ENCODE measurements at places on chromosomes 16 and 17.

DNA sequence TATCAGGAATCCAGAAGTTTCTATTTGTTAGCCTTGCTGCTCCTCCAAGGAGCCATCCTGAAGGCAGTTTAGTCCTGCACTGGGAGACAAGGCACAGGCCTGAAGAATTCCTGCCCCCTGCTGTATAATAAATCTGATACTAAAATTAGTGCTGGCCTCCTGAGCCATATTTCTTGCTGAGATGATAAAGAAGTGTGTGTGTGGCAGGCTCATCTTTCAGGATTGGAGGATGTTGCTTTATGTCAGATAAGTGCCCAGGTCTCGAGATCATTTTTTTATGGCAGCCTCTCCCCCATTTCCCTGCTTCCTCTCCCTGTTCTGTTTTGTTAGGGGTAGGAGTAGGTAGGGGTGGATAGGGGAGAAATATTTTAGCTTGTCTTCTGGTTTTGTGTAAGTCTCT is 26.0 kb downstream of the MSI2 start:
- no peak for DNase-seq

DNA sequence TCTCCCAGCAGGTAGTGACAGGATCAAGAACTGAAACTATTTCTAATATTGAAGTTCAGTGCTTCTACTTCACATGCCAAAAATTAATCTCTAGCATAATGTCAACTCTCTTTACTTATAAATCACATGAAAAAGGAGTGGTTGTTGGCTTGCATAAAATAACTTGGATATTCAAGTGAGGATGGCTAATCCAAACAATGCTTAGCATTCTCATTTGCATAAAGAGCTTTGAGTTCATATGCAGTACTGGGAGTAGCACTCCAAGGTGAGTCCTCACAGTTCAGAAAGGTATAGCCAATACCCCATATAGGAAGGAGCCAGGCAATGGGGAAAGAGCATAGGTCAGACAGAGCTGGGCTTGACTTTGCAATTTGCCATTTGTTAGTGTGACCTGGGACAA is 149.3 kb downstream of the PCTP start:
- no peak for DNase-seq

GRCh38 chr17:61635913-61636432 is 45.0 kb upstream of the NACA2 start:
- DNase-seq = no peak

GRCh38 chr17:31371511-31372097 is 19.9 kb upstream of the RAB11FIP4 start:
- DNase-seq = no peak

- DNase-seq = no peak
Measured at GRCh38 chr17:21039839-21040575, 2.8 kb downstream of the USP22 start.

DNA sequence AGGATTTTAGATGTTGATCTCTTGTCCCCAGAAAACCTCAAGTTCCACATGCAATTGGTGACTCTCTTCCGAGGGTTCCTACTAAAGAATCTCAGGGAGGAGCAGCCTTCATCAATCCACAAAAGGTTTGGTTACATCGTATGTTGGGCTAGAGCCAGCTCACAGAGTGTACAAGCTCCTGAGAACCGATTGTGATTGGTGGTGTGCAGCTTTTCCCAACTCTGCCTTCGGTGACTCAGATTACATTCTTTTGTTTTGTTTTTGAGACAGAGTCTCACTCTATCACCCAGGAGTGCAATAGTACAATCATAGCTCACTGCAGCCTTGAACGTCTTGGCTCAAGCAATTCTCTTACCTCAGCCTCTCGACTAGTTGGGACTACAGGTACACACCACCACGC is 172.4 kb downstream of the PMP22 start:
- no peak for DNase-seq

DNA sequence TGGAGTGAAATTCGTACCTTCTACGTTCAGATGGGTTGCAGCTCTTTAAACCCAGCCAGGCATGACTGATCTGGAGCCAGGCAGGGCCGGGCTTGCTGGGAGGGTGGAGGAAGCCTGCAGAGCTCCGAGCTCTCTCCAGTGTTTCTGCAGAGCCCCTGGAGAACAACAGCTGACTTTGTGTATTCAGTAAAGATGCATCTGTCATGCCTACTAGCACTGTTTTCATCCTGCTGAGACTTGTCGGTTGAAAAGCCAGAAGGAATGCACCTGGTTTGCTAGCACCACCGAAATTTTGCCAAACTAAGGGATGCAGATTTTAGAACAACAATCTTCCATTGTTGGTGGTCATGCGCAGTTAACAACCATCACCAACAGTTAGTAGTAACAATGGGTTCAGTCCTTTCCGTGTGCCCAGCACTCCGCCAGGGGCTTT is 22.4 kb upstream of the SCNN1B start:
- DNase-seq = no peak

- DNase-seq = no peak
Measured at GRCh38 chr16:35102780-35103403, 1643.5 kb downstream of the TP53TG3F start.

GRCh38 chr16:10738231-10739077 is 5.2 kb upstream of the NUBP1 start:
- DNase-seq = no peak

- no peak for DNase-seq
Measured at GRCh38 chr17:55168958-55169687, 95.6 kb upstream of the HLF start.

DNA sequence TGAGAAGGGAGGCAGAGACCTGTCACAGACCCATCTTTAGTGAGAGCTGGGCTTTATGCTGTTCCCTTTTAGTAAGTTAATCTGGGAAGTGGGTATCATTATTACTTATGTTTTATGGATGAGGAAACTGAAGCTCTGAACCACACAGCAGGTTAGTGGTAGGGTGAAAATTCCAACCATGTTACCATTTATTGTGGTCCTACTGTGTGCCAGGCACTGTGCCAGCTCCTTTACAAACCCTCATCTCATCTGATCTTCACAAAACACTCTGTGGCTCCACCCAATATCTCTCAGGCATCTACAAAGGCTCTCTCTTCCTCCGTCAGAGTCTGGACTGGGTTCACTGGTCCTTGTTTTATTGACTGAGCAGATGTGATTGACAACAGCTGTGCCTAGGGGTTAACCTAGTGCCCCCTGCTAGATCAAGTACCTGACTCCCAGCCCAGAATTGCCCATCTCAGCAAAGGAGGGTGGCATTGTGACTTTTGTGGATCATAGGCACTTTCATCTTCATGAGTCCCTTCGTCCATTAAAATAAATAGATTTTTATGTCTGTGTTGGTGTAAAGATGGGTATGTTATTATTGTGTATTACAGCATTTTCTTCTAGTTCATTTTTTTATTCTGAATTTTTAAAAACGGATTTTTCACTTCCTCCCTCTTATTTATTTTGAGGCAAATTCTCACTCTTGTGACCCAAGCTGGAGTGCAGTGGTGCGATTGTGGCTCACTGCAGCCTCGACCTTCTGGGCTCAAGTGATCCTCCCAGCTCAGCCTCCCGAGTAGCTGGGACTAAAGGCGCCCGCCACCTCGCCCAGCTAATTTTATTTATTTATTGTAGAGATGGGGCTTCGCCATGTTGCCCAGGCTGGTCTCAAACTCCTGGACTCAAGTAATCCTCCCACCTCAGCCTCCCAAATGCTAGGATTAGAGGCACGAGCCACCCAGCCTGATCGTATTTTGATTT is 3.1 kb downstream of the TGFB1I1 start:
- DNase-seq = no peak

DNA sequence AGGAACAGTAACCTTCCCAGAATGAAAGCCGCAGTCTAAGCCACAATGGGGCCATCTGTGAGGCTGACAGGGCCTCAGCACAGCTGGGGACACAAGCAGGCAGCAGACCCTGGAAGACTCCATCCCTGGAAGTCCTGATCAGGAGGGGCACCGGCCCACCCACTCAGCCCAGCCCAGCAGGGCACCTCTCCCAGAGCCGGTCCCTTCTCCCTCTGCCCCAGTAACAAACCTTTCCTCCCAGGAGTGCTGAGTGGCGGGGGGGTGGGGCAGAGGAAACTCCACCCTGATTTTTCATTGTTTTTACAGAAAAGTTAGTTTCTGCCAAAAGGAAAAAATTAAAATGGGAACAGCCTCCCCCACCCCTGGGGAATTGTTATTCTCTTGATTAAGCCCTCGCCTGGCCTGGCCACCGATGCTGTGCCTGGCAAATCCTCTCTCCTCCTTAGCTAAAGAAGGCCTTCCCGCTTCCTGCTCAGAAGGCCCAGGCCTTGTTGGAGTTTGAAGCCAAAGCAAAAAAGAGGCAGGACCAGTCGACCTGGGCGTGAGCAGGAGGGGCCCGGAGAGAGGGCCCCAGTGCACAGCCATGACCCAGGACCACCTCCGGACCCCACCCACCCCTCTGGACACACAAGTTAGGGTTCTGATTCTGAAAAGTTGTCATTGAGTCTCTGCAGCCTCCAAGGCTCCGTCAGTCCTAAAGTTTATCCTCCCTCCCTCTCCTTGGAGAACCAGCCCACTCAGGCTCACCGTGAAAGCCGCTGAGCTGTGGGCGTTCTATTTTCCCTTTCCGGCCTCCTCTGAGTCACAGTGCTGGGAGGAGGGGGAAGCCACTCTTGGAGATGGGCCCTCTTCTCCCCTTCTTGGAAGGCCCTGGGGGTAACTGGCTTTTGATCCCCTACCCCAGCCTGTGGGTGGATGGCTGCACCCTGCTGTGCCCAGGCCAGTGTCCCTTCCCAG is 128.4 kb upstream of the TNRC6C start:
- DNase-seq = no peak

DNA sequence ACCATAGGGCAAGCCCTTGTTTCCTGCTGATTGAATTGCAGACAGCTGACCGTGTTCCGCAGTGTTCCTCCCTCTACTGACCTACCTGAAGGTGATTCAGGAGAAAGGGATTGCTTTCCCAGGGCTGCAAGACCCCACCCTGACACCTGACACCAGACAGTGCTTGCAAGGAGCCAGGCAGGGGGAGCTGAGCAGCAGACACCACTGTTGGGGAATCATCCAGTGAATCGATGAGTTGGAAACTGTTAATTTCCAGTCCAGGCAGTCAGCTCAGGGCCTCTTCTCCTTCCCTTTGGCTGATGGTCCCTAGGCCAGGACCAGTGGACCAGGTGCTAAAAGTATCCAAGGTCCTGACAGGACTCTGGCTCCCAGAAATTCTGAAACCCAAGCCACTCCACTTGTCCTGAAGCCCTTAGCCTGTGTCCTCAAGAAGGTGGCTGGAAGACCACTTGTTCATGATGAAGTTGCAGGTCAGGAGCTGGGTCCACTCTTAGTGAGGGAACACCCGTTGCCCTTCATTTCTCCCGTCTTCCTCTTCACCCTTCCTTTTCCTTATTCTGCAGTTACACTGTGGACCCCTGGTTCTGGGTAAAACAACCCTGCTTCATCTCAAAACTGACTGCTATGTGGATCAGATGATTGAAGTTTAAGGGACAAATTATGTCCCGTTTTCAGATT is 9.5 kb upstream of the UNK start:
- DNase-seq = no peak

GRCh38 chr17:29162909-29163341 is 17.3 kb downstream of the MYO18A start:
- no peak for DNase-seq

- DNase-seq = no peak
Measured at GRCh38 chr16:52293204-52293603, 253.7 kb downstream of the TOX3 start.

DNA sequence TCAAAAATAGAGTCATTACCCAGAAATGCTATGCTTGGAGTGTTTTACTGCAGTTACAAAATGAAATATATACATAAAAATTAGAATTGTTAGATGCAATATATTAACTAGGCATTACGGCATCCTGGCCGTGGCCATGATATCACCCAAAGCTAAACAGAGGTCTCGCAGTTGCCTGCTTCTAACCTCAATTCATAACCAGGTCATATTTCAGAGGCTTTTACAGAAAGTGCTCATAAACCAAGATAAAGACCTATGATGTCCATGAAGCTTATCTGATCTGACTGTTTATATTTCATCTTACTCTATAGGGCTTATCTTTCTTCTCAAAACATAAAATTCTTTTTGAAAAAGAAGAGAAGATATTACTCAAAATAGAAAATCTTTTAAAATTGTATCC is 664.5 kb upstream of the SALL1 start:
- DNase-seq = no peak

- no peak for DNase-seq
Measured at GRCh38 chr17:77433385-77434135, 292.8 kb downstream of the SEC14L1 start.

GRCh38 chr16:82626791-82627261 is at the start of gene CDH13:
Gene CDH13, plus strand, starts transcription at chr16:82626969.
- DNase-seq = no peak

DNA sequence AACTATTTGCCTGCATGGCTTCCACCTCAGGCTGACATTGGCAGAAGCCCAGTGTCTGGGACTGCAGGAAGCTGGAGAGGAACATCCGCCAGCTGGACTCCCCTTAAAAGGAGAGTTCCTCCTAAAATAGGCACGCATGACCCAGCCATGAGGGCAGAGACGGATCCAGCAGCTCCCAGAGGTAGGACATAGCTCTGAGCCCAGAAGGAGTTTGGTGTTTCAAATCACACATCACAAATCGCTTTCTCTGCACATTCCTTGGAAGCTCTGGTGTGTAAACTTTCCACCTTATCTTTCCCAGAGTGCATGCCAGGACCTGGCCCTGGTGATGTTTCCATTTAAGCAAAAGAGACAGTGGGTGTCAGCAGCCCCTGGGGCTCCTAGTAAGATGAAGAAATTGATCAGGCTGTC is 231.1 kb upstream of the CDH5 start:
- DNase-seq = no peak

- DNase-seq = no peak
Measured at GRCh38 chr16:85194307-85195270, 82.3 kb upstream of the CIBAR2 start.

GRCh38 chr17:33786478-33786877 is 468.6 kb upstream of the CCL2 start:
- no peak for DNase-seq

DNA sequence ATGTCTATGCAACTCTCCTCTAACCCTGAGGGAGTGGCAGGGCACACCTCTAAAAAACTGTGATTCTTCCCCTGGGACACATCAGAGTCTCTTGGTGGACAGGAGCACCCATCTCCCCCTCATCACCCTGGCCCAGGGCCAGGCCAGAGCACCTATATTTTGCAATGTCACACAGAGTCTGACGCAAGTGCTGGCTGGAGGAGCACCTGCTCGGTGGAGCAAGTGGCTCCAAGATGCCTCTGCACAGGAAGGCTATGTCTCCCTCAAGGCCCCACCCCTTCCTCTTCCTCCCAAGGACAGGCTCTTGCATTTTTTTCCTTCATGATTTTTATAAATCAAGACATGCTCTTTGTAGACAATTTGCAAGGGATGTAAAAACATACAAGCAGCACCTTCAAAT is 13.3 kb downstream of the SNN start:
- no peak for DNase-seq

- no peak for DNase-seq
Measured at GRCh38 chr17:73890831-73891405, 246.7 kb upstream of the SDK2 start.

All from activated CD8-positive, alpha-beta memory T cell treated with anti-CD3 and anti-CD28 coated beads for 1 hour (primary cell).